ENCODE measurements at places on chromosomes 3 and 15. TPM values are rescaled to one million over a fixed set of nuclear protein-coding genes. Genes with fewer than 3 reads are reported as not detected.

The CADPS gene
- not detected for total RNA-seq

The PGBD4 gene
- 1.5 TPM for total RNA-seq

The CSTA gene
- total RNA-seq = not detected

The IGSF10 gene
- 0.18 TPM for total RNA-seq

The CYP8B1 gene
- total RNA-seq = not detected
